Ascending aorta (tissue), 2 donors: ENCODE measurements at places on chromosomes 11 and 22. TPM values are rescaled to one million over a fixed set of nuclear protein-coding genes. Genes with fewer than 3 reads are reported as not detected.

The SDF2L1 gene
- total RNA-seq: 37.4 TPM

GRCh38 chr11:131811383-131811782, 441.0 kb downstream of the NTM start:
- H3K4me3 ChIP-seq: no peak overlapping the region
- DNase-seq: no peak
- H3K27me3 ChIP-seq: no peaks in the 10 kb centered on the region
- H3K27ac ChIP-seq: no peak overlapping the region

The KRTAP5-1 gene
- total RNA-seq: not detected

DNA sequence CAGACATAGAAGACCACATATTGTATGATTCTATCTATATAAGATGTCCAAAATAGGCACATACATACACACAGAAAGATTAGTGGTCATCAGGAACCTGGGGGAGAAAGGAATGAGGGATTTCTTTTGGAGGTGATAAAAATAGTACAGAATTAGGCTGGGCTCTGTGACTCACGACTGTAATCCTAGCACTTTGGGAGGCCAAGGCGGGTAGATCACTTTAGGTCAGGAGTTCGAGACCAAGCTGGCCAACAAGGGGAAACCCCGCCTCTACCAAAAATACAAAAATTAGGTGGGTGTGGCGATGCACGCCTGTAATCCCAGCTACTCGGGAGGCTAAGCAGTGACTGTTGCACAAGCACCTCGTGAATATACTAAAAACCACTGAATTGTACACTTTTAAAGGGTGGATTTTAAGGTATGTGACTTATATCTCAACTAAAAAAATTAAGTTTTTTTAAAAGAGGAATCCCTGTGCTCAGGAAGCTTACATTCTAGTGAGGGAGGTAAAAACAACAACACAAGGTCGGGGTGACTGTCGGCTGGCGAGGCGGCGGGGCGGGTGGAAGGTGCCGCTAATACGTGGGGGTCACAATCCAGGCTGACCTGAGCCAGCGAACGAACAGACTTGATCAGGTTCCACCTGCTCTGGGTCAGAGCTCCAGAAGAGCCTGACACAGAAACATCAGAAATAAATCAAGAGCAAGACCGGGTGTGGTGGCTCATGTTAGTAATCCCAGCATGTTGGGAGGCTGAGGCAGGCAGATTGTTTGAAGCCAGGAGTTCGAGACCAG, 25.3 kb upstream of the TESMIN start:
- no peak overlapping the region for H3K27ac ChIP-seq
- H3K27me3 ChIP-seq: no peaks in the 10 kb centered on the region
- no peak overlapping the region for H3K4me3 ChIP-seq
- DNase-seq: no peak
- no peaks in the 10 kb centered on the region for H3K4me1 ChIP-seq

DNA sequence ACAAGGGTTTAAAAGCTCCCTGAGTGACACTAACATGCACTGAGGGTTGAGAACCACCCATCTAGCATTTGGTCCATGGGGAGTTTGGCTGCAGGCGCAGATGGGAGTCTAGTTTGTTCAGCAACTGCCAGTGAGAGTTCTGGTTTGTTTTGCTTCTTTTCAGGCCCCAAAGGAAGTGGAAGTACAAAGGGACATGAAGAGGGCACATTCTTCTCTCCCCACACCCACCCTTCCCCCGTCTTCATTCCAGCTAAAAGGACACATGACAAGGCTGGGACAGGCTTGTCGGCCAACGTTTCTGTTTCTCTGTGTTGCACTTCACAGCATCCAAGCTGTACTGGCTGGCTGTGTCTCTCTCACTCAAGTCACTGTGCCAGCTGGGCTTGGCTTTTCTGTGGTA, 8.2 kb upstream of the ENDOD1 start:
- H3K27ac ChIP-seq: peak overlapping the region; percentile 80
- H3K4me1 ChIP-seq: peaks cover 14% of the 10 kb centered on the region
- H3K36me3 ChIP-seq: no peaks in the 10 kb centered on the region
- DNase-seq: no peak

The PELI3 gene
- 13.2 TPM for total RNA-seq

The C11orf21 gene
- not detected for total RNA-seq

DNA sequence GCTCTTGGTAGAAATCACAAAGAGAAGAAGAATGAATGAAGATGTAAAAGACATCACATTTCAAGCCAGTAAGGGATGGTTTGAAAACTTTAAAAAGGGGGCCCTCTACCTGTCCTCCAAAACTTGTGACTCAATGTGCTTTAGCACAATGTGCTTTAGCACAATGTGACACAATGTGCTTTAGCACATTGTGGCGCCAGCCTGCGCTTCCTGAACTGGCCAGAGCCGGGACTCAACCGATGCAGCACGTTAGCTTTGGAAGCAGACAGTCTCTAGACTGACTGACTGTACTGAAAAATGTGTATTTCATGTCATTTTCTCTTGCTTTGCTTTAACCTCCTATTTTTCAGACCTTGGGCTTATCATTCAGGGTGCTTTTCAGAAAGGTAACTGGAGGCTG, 63.5 kb downstream of the FAM83F start:
- no peak overlapping the region for H3K27ac ChIP-seq
- no peaks in the 10 kb centered on the region for H3K4me1 ChIP-seq
- H3K36me3 ChIP-seq: no peaks in the 10 kb centered on the region
- no peak overlapping the region for H3K4me3 ChIP-seq

GRCh38 chr11:107957109-107957588, 28.9 kb downstream of the RAB39A start:
- H3K4me3 ChIP-seq: no peak overlapping the region
- H3K27me3 ChIP-seq: no peaks in the 10 kb centered on the region
- H3K27ac ChIP-seq: no peak overlapping the region
- H3K4me1 ChIP-seq: no peaks in the 10 kb centered on the region

DNA sequence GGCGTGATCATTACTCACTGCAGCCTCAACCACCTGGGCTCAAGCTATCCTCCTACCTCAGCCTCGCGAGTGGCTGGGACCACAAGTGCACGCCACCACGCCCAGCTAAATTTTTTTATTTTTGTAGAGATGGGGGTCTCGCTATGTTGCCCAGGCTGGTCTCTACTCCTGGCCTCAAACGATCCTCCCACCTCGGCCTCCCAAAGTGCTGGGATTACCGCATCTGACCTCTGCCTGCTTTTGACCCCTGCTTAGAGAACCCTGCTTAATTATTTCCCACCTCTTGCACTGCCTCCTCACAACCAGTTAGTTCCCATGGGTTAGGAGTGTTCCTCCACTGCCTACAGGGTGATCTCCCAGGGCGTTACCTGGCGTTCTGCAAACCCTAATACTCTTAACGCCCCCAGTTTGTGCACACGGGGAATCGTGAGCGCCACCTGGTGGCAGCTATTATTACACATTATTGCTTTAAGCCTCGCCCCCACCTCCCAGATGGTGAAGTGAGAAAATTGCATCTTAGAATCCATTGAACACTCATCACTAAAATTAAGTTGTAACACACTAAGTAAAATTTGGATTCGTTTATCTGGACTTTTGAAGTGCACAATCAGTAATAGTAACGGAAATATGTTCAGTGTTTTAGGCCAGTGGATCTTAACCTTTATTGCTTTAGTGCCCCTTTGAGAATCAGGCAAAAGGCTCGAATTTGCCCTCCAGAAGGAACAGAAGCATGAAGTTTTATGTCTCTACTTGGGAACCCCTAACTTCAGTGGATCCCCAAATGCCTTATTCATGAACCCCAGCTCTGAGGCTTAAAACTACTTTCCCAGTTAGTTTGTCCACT, 61.4 kb upstream of the ASPHD2 start:
- no peaks in the 10 kb centered on the region for H3K36me3 ChIP-seq
- H3K4me1 ChIP-seq: no peaks in the 10 kb centered on the region
- DNase-seq: no peak
- no peak overlapping the region for H3K4me3 ChIP-seq

DNA sequence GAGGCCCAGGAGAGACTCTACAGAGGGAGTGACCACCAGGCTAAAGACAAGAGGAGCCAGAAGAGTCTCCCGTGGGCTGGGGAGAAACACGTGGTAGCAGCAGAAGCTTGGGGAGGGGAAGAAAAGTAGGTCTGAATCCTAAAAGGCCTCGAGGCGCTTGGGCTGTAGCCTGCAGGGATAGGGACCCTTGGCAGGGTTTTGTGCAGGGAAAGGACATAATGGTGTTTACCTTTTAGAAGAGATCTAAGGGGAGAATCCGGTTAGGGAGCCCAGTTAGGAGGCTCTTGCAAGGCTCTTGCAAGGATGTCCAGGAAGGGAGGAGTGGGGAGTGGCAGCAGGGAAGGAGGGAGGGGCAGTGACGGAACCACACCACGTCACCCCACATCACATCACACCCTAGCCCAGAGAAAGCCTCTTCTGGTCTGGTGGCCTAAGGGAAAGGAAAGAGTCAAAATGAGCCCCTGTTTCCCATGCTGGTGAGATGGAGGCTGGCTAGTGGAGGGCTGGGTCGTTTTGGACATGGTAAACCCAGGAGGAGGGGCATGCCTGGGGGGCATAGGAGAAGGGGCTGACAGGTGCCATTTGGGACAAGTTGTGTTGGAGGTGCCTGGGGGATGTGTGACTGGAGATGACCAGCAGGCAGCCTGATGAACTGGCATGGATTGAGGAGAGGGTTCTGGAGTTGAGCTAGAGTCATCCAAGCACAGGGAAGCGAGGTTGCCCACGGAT, 6.2 kb upstream of the FAM83F start:
- H3K36me3 ChIP-seq: no peaks in the 10 kb centered on the region
- no peak for DNase-seq
- H3K4me1 ChIP-seq: no peaks in the 10 kb centered on the region
- H3K27ac ChIP-seq: no peak overlapping the region
- no peak overlapping the region for H3K4me3 ChIP-seq
- H3K27me3 ChIP-seq: no peaks in the 10 kb centered on the region

DNA sequence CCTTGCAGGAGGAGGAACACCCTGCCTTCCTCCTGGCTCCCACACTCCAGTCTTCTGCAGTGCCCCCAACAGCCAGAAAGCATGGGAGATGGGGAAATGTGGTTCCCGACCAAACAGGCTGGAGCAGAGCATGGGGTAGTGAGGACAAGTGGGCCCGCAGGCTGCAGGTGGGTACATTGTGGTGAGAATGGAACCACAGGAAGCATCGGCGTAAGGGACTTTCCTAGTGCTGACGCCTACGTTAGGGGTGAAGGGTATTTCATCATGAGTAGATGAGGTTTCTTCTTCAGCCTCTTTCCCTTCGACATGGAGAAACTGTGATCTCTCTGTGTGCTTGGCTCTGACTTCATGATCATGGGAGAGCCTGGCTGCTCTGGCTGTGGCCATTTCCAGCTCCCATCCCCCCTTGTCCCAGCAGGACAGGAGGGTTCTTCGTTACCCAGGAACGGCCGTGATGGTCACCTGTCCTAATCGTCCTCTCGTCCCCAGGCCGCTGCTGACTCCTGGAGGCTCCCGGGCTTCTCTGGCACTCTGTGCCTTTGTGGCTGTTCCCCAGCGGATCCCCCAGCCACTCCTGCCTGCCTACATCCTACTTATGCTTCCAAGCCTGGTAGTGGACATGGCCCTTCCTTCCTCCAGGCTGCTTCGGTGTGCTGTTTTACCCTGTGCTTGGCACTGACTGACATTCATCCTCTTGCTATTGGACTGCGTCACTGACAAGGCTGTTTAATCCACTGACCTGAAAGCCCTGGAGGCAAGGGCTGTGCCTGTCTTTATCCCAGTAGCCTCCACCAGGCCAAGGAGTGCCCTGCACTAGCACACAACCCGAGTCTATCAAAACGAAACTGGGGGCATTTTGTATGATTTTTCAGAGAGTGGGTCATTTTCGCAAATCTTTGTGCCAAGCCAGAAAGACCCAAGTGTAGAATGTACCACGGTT, 65.2 kb upstream of the CECR2 start:
- no peak for DNase-seq
- no peaks in the 10 kb centered on the region for H3K27me3 ChIP-seq
- H3K36me3 ChIP-seq: no peaks in the 10 kb centered on the region
- no peaks in the 10 kb centered on the region for H3K4me1 ChIP-seq

DNA sequence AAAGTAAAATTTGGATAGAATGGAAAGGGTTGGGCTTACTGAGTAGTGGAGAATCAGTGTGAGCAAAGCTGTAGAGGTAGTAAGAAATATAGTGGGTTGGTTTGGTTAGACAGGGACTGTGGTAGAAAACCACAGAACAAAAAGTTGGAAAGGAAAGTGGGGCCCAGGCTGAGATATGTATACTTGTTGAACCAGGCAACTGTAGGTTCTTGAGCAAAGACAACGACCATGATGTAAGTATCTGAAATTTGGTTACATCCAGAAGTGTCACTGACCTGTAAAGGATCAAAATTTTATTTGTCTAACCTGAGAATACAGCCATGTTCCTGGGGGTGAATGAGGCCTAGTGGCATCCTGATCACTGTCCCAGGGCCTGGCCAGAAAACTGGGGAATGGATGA, 114.1 kb downstream of the STIM1 start:
- peaks cover 2% of the 10 kb centered on the region for H3K4me1 ChIP-seq
- DNase-seq: no peak
- H3K36me3 ChIP-seq: peaks cover 7% of the 10 kb centered on the region
- H3K27me3 ChIP-seq: no peaks in the 10 kb centered on the region
- no peak overlapping the region for H3K27ac ChIP-seq

The NAP1L4 gene
- 54.5 TPM for total RNA-seq

GRCh38 chr11:15568440-15568839, 453.7 kb downstream of the INSC start:
- no peak for DNase-seq
- no peak overlapping the region for H3K4me3 ChIP-seq
- no peaks in the 10 kb centered on the region for H3K36me3 ChIP-seq
- no peak overlapping the region for H3K27ac ChIP-seq

- peak overlapping the region; percentile 14 for H3K27ac ChIP-seq
- peak; percentile 91 for DNase-seq
- H3K4me3 ChIP-seq: peak overlapping the region; percentile 25
- no peaks in the 10 kb centered on the region for H3K36me3 ChIP-seq
- H3K27me3 ChIP-seq: no peaks in the 10 kb centered on the region
These were observed 43.6 kb downstream of the CACNG2 start for GRCh38 chr22:36659762-36660509.

DNA sequence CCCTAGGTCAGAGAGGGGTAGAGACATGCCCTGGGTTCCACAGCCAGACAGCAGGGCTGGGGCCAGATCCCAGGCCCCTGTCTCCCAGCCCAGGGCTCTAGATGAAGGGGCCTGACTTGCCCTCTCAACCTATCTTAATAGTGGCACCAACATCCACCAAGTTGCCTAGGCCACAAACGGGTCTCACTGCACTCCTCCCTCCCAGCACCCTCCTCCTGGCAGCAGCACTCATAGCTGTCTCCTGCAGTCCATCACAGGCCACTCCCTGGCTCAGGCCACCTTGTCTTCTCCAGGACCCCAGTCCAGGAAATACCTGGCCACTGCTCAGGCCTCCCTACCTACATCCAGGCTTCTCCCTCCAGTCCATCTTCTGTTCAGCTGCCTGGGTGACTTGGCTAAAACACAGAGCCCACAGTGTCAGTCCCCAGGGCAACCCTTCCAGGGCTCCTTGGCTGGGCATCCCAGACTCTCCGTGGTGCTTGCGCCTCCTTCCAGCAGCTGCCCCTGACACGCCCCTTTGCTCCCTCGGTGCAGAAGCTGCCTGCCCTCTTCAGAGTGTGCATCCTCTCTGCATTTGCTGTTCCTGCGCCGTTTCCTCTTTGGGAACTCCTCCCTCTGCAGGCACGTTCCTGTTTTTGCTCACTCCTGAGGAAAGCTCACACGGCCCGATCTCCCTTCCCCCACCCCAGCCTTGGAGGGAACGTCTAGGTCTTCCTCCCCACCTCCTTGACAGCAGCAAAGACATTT, 40.5 kb downstream of the LRRC32 start:
- H3K27me3 ChIP-seq: no peaks in the 10 kb centered on the region
- no peak overlapping the region for H3K4me3 ChIP-seq
- H3K36me3 ChIP-seq: no peaks in the 10 kb centered on the region

The P2RY2 gene
- total RNA-seq: 18.3 TPM
